Neural crest cell (in vitro differentiated cells): ENCODE measurements at places on chromosomes 3 and 15.

DNA sequence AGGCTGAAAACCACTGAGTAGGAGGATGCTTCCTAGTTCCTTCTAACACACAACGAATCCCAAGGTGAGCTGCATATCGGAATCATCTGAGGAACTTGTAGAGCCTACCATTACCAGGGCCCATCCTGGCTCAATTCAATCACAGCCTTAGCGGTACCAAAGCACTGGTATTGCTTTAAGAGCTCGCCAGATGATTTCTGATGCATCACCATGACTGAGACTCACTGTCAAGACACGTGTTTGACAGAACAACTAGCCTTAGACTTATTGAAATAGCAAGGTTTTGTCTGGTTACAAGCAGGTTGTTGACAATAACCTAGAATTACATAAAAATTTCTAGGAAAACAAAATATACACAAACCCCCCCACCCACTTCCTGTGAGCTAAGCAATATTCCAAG, 68.5 kb downstream of the CBLB start:
- DNase-seq, result no peak

- DNase-seq, result no peak
These were observed 120.8 kb downstream of the STAG1 start for GRCh38 chr3:136631424-136631823.

DNA sequence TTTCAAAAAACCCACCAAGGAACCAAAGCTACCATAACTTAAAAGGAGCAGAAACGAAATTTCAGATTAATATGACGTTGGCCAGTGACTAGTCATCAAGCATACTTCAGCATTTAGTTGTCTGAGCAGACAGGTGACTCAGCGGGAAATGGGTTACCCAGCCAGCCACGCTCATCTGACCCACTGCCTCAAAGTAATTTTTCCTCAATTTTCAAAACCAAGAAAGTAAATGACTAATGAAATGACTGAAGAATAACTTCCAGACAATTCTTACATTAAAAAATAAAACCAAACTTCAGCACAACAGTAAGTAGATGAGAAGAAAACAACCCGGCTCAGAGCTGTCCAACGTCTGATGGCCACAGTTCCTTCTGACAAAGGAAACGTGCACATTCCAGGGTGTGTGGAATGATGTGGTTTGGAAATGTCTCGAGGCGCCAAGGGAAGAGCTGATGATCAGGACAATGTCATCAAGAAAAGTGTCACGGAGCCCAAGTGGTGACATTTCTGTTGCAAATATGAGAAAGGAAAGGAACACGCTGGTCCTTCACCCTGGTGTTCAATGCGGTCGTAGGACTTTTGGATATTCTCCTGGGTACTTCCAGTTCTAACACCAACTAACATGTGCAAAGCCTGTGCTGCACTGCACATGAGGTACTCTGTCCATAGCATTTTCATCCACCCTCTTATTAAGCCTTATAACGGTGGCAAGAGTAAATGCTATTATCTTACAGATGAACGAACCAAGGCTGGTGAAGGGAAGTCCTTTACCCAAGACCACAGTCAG, 79.1 kb downstream of the FOXP1 start:
- DNase-seq, result no peak

GRCh38 chr3:172582712-172583111, 59.5 kb upstream of the TNFSF10 start:
- no peak for DNase-seq

DNA sequence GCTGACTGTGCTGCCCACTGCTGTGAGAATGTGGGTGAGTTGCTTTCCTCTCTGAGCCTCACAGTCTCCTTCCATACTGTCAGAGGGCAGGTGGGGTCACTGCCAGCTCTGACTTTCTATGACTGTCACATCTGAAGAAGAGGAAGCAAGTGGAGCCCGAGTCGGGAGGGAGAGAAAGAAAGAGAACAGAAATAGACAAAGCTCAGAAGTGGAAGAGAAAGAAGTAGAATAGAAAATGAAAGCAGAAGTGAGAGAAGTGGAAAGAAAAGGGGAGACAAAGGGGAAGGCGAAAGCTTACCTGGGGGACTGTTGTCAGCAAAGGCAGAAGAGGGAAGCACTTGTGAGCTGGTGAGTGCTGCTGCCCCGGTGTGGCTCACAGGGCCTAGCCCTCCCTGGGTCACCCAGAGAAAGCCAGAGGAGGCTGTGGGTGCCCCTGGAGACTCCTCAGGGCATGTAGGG, 57.9 kb downstream of the EPHB1 start:
- no peak for DNase-seq

DNA sequence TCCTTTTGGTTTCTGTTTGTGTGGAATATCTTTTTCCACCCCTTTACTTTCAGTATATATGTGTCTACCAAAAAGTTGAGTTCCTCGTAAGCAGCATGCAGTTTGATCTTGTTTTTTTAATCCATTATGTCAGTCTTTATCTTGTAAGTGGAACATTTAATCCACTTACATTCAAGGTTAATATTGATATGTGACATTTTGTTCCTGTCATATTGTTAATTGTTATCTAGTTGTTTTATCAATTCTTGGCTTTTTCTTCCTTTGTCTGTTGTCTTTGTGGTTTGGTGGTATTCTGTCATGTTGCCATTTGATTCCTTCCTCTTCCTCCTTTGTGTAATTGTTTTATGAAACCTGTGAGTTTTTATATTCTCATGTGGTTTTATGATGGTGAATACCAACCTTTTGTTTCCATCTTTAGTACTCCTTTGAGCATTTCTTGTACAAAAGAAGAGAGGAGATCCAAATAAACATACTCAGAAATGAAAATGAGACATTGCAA, 43.4 kb upstream of the XCR1 start:
- no peak for DNase-seq

DNA sequence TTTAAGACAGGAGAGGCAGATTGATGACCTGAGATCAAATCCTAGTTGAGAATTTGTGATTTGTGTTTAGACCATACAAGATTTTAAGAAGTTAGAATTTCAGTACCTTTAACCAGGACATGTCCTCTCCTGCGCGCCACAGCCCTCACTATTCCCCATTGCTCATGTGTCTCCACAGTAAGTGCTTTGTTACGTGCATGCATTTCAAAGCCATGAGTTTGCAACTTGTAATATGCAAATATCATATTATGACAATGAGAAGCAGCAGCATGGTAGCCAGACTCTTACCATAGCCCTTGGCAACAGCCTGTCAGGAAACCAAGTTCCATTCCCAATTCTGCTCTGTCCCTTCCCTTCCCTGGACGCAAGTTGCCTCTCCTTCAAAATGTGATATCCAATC, 73.3 kb upstream of the ATP13A5 start:
- DNase-seq, result no peak

- no peak for DNase-seq
These were observed 79.4 kb upstream of the CNTN3 start for GRCh38 chr3:74693696-74694393.

- no peak for DNase-seq
These were observed 292.3 kb downstream of the TLE3 start for GRCh38 chr15:69805248-69805953.

GRCh38 chr3:47416041-47416440, 35.2 kb downstream of the PTPN23 start:
- DNase-seq, result no peak
